ENCODE measurements at places on chromosomes 12 and 14. TPM values are rescaled to one million over a fixed set of nuclear protein-coding genes. Genes with fewer than 3 reads are reported as not detected.

The SYNDIG1L gene
- 0.11 TPM for polyA plus RNA-seq

The TTC5 gene
- 7.2 TPM for polyA plus RNA-seq

GRCh38 chr12:69024413-69024812, 91.4 kb upstream of the CPM start:
- no peak for DNase-seq

GRCh38 chr14:24790196-24790595, 156.2 kb upstream of the GZMB start:
- no peak for DNase-seq

- DNase-seq: no peak
Observed at GRCh38 chr12:54504550-54504949, 7.0 kb downstream of the NCKAP1L start.
